ENCODE measurements at places on chromosomes 5 and 9. TPM values are rescaled to one million over a fixed set of nuclear protein-coding genes. Genes with fewer than 3 reads are reported as not detected.

ZNF658 gene
- total RNA-seq, result 8.6 TPM

SAXO1 gene
- 0.38 TPM for total RNA-seq

DNA sequence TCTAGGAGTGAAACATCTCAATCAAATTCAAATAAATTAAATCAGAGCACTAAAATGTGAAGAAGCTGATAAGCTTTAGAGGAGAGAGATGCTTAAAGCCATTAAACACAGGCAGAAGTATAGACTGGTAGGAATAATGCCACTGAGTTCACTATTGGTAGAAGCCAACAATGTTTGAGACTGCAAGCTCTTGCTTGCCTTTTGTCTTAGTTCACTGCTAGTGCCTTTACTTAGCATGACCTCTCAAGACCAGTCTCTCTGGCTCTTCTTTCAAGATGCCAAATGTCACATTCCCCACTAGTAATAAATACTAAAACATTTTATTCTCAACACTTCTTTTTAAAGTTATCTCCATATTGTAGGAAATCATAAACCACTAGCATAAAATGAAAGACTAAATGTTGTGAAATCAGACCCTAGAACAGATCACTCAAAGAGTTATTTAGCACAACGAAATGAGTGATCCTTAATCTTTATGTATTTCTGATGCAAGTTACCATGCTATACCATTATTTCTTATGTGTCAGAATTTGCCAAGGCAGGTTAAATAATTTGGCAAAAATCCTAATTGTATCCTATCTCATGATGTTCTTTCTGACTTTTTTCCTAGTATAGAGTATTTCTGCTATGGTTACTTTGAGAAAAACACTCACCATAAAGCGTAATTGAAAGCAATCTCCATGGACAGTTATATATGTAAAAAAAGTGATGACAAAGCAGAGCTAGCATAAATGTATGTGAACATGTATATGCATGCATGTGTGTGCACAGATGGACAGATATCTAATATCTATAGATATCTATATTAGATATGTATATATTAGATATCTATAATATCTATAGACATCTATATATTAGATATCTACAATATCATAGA is 57.5 kb downstream of the PJA2 start:
- no peak for DNase-seq

ARAP3 gene
- total RNA-seq, result 41.4 TPM

GRCh38 chr5:50888751-50889150 is 222.3 kb downstream of the PARP8 start:
- no peak for DNase-seq

DNA sequence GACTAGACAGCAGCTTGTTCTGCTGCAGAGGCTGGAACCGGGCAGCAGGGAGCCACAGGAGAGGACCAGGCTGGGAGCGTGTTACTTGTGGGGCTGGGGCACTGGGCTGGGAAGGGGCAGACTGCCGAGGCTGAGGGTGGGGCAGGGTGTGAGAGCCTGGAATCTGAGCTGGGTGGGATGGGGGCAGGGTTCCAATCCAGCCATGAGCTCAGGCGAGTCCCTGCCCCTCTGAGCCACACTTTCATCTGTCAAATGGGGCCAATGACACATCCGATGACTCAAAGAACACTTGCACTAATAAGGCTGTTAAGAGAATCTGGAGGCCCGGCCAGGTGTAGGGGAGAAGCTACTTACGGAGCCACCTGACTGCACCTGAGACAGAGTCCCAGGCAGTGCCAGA is 18.7 kb upstream of the WDR38 start:
- no peak for DNase-seq

- no peak for DNase-seq
Observed at GRCh38 chr9:90114641-90115425, 510.0 kb downstream of the GADD45G start.

GRCh38 chr9:111436571-111436970 is 47.6 kb downstream of the ECPAS start:
- DNase-seq, result no peak

DNA sequence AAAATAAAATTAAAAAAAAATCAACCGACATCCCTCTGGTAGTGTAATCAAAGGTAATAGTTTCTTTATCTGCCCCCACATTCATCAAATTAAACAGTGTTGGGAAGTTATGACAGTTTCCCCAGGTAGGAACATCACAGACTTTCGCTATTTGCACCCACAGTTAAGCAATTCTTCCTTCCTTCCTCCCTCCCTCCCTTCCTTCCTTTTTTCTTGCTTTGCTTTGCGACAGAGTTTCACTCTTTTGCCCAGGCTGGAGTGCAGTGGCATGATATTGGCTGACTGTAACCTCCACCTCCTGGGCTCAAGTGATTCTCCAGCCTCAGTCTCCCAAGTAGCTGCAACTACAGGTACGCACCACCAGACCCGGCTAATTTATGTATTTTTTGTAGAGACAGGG is 10.8 kb upstream of the BICD2 start:
- no peak for DNase-seq

DNA sequence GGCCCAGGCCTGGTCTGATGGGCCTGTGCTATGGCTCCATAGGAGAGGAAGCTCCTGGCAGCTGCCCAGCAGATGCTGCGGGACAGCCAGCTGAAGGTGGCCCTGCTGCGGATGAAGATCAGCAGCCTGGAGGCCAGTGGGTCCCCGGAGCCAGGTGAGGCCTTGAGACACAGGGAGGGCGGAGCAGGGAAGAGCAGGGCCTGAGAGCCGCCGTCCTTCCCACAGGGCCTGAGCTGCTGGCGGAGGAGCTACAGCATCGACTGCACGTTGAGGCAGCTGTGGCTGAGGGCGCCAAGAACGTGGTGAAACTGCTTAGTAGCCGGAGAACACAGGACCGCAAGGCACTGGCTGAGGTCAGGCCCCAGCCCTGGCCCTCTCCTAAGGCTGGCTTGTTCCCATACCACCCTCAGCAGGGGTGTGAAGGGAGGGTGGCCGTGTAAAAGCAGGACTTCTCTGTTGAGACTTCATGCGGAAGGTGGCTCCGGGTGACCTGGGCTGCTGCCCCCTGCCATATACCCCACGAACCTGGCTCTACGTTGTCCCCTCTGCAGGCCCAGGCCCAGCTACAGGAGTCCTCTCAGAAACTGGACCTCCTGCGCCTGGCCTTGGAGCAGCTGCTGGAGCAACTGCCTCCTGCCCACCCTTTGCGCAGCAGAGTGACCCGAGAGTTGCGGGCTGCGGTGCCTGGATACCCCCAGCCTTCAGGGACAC is 4.5 kb downstream of the PKN3 start:
- DNase-seq, result no peak

ANKRD55 gene
- total RNA-seq, result not detected

DNA sequence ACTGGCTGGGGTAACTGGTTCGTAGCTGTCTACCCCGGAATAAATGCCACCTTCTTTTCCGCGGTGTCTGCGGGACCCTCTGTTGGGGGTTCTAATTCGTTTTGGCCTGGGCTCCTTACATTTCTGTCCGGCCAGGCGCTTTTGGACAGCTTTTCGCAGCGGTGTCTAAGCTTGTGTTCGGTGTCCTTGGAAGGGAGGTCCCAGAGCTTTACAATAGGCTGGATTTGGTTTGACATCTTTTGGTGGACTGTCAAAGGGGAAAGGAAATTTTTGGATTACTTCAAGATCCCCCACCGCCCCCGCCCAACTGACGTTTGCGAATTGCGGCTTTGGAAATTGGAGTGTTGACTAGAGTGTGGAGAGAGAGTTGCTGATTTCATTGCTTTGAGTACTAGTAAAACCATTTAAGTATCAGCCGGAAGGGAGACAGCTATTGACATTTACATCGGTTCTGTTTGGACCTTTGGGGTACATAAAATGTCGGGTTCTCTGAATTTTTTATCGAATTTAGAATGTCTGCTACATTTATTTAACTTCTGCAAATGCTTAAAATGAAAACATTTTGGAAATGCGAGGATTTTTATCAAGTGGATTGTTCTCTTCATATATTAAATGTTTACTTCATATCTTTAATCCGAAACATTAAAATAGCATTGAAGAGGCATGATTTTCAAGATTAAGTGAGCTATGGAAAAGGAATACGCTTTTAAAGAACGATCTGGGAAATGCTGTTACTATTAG is 4.7 kb upstream of the PURA start:
- DNase-seq, result no peak

MCIDAS gene
- total RNA-seq, result not detected

DNA sequence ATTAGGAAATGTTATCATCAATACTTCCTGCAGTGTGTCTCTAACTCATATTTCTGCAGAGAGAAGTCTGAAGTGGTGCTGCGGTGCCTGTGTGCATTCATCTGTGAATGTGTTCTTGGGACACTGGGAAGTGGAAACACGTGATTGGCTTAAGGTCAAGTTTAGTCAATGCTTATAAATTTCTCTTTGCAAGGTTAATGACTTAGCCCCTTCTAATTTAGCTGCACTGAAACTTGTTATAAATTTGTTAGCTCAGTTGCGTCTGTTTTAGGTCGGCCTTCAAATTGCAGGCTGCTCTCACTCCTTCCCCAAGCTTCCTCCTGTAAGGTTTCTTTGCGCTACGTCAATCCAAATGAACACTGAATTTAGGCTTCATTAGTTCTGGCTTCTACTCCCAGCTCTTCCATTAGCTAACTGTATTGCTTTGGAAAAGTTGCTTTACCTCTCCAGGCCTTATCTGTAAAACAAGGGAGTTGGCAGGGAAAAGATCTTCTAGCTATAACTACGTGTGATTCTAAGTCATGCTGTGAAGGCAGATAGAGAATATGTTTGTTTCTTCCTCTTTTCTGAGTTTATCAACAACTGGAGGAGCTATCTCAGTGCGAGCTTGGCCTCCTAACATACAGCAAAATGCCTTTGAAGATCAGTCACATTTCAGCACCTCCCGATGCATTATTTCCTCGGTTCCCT is 341.8 kb downstream of the NFIB start:
- no peak for DNase-seq

DNA sequence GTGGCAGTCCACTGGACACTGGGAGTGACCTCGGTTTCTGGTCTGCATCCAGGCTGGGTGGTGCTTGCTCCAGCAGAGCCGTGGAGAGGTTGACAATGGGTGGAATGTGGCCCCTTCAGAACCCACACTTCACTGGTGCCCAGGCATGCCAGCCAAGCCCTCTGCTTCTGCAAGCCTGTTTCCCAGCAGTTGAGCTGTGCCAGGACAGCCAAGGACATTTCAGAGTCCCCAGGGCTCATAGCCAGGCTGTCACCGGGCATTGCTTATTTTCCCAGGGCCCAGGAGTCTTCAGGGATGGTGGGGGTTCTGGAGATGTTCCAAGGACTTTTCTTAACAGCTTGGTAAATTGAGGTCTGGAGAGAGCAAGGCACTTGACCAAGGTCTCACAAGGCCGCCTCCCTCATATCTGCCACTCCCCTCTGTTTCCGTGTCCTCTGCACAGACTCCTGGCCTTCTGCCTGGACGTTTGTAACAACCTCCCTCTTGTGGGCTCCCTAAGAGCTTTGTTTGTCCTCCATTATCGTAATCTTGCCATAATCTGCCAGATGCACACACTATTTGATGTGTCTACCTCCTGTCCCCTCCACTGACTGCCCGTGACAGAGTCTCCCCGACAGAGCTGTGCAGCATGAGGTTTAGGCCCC is 3.8 kb upstream of the NDST1 start:
- DNase-seq, result no peak

GRCh38 chr5:120539471-120539870 is 75.4 kb downstream of the PRR16 start:
- DNase-seq, result no peak

- DNase-seq, result no peak
Observed at GRCh38 chr9:98220911-98221310, 28.5 kb upstream of the CORO2A start.

DNA sequence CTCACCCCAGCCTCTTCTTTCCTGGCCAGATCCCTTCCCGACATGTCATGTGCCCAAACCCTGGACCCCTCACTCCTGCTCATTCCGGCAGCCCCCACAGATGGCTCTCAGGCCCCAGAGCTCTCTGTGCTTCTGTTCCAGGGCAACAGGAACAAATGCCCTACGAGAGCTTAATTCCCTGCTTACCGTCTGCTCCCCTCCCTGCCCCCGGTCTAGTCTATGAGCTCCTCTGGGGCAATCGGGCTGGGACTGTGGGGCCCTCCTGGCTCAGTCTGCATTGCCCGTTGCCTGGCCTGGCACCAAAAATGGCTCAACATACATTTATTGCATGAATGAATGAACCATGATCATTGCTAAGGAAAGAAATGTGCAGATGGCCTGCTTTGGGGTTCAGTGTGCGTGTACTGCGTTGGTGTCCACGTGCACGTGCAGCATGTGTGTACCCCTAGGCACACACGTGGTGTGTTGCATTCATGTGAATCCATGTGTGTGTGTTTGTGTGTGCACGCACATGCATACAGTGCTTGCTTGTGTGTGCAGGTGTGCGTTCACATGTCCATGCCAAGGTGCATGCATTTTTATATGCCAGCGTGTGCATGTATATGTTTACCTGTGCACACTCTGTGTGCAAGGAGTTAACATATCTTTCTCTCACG is 201.2 kb upstream of the IER5L start:
- no peak for DNase-seq

- no peak for DNase-seq
Observed at GRCh38 chr9:12958279-12958678, 183.5 kb downstream of the LURAP1L start.

DNA sequence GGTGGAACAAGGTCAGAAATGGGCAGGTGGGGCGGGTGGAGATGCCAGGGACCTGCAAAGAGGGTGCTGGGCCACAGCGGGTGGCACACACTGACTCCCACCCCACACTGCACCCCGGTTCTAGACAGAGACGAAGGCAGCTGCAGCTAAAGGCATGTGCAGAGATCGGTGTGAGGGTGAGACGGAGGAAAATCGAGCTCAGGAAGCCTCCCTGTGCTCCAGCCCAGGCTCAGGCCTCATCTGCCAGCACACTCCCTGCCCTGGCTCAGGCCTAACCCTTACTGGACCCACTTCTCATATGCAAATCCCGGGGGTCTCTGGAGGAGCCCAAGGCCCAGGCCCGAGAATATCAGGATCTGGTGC is 130.8 kb upstream of the PPP1R26 start:
- no peak for DNase-seq
